Cerebellum (tissue), 4 donors: ENCODE measurements at places on chromosomes 13 and 19. TPM values are rescaled to one million over a fixed set of nuclear protein-coding genes. Genes with fewer than 3 reads are reported as not detected.

GRCh38 chr13:110702591-110703526 lies 3.1 kb downstream of the CARS2 start:
- peak; percentile 61 for DNase-seq

DNA sequence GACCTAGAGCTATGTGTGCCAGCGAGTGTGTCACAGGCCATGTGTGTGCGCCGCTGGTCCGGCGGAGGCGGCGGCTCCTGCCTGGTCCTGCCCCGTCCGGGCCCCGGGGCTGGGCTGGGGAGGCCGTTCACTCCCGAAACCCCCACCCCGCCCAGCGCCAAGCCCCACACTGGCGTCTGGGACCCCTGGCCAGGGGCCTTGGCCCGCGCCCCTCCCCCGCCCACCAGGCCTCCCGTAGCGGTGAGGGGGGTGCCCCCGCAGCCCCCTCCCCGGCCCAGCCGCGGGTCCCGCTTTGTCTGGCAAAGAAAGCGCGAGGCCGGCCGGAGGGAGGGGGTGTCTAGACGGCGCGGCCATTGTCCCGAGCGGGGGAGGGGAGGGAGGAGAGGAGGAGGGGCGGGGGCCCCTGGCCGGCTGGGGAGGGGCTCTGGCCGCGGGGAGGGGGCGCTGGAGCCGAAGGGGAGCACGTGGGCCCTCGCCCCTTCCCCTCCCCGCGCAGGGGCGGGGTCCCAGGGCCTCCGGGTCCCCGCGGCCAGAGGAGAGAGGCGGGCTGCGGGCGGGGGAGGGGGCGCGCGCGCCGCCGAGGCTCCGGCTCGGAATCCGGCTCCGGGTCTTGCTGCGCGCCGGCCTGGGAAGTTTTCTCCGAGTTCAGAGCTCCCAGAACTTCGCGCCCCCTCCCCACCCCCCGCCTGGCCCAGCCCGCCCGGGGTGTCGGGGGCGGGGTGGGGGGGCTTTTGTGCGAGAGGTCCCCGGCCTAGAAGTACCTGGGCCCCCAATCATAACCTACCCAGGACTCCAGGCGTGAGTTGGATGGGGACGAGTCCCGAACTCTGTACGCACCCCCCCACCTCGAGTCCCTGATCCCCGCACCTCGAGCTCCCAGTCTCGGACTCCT lies 888 bp downstream of the NOTCH3 start:
- DNase-seq: no peak

- DNase-seq: no peak
Observed at GRCh38 chr19:51980116-51980736, 6.4 kb downstream of the ZNF350 start.

- no peak for DNase-seq
Observed at GRCh38 chr19:44879309-44880065, 11.6 kb upstream of the TOMM40 start.

- no peak for DNase-seq
Observed at GRCh38 chr13:32093006-32093405, 61.4 kb downstream of the FRY start.

DNA sequence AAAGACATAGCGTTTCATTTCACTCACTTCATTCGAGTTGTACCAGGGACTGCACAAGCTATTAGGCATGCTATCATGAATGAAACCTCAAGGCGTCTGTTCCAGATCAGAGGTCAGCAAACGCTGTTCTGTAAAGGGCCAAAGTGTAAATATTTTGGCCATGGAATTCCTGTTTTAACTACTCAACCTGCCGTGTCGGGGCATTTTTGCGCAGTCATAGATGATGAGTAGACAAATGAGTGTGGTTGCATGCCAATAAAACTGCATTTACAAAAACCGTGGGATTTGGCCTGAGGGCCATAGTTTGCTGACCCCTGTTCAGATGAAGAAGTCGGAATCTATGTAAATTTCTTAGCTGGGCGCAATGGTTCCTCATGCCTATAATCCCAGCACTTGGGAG lies 6.5 kb downstream of the INSR start:
- DNase-seq: no peak

GRCh38 chr13:28754698-28755545 lies 36.2 kb upstream of the SLC46A3 start:
- DNase-seq: no peak

GRCh38 chr13:102825921-102826706 lies 19.7 kb upstream of the ERCC5 start:
- no peak for DNase-seq

DNA sequence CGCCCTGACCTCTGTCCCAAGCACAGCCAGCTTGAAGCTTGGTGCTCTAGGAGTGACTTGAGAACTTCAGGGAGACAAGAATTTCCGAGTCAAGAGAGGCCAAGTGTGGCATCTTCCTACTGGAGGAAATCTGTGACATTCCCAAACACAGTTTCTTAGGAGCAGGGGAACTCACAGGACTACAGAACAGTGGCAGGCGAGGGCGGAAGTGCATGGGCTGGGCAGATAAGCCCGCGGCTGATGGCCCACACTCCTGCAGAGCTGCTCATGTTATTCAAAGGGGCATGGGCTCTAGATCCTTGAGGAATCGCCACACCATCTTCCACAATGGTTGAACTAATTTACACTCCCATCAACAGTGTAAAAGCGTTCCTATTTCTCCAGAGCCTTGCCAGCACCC lies 168.8 kb downstream of the KATNAL1 start:
- no peak for DNase-seq

- DNase-seq: no peak
Observed at GRCh38 chr13:113272701-113273181, 24.3 kb upstream of the LAMP1 start.

SIX5 gene
- 3.4 TPM for total RNA-seq

PINLYP gene
- 7.7 TPM for total RNA-seq

ZNF440 gene
- total RNA-seq: 22.2 TPM

CASP14 gene
- total RNA-seq: not detected

HIPK4 gene
- 0.18 TPM for total RNA-seq

EBI3 gene
- total RNA-seq: 0.36 TPM

UPF1 gene
- 43.4 TPM for total RNA-seq

KLK2 gene
- total RNA-seq: 0.09 TPM
